Liver (tissue), 10 donors: ENCODE measurements at places on chromosomes 1 and 21.
A peak's percentile ranks its signal among the peaks of the same experiment; 100 is the strongest.

- no peak for DNase-seq
These were observed 6.7 kb downstream of the EPS8L3 start for GRCh38 chr1:109756848-109757521.

DNA sequence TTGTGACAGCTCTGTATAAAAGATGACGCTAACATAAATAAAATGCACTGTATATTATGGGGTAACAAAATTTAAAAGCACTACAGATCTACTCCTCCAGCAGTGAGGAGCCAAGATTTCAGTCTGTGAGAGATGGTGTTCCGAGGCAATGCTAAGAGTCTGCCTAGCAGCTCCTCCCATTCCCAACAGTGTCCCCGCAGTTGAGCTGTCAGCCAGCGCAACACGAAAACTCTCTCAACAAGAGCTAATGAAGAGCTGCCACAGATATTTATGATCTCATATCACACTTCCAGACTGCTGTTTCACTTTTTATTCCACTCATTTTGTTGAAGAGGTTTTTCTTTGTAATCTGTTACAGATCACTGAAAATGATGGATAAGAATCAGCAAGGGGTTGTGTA is 53.9 kb upstream of the ESRRG start:
- DNase-seq, result no peak

GRCh38 chr1:162627662-162628296 is 4.5 kb upstream of the DDR2 start:
- no peak for DNase-seq

DNA sequence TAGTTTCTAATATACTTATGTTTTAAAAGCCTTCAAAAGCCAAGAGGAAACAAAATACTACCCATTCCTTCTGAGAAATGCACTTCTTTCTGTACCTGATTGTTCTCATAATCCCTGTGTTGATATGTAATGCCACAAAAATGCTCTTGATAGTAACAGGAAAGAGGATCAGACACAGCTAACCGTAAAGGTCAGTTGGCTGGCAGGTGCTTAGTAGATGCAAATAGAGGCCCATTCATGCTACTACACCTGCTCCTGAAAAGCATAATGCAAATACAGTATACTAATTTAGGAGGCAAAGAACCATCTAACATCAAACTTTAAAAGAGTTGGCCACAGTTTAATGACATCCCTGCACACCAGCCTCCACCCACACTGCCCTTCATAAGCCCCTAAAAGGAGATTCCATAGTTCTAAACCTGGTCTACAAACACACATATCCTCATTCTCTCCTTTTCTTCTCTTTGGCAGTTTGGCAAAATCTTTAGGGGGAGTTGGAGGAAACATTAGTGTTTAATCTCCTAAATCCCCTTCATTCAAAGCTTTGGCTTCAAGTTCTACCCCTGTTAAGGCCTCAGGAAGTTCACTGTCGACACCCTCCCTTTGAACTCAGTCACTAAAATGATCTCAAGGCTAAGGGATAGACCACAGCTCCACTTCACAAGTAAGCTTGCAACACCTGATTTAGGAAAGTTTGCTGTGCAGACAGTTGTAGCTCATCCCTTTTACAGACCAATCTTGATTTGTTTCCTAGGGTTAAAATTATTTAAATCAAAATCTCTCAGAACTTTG is 2.9 kb upstream of the CD46 start:
- no peak for DNase-seq

GRCh38 chr1:245688536-245689453 is 534.0 kb downstream of the KIF26B start:
- no peak for DNase-seq

GRCh38 chr1:245458234-245458633 is 303.4 kb downstream of the KIF26B start:
- no peak for DNase-seq

DNA sequence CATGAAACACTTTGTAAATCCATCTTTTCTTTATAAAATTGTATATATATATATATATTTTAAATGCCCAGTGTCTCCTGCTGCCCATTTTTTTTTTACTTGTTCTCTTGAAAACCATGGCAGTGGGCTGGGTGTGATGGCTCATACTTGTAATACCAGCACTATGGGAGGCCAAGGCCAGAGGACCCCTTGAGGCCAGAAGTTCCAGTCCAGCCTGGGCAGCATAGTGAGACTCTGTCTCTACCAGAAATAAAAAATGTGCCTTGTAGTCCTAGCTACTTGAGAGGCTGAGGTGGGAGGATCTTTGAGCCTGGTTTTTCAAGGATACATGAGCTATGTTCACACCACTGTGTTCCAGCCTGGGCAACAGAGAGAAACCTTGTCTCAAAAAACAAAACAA is 62.2 kb downstream of the HS2ST1 start:
- no peak for DNase-seq

GRCh38 chr1:35499652-35500176 is 57.5 kb downstream of the KIAA0319L start:
- peak; percentile 38 for DNase-seq

DNA sequence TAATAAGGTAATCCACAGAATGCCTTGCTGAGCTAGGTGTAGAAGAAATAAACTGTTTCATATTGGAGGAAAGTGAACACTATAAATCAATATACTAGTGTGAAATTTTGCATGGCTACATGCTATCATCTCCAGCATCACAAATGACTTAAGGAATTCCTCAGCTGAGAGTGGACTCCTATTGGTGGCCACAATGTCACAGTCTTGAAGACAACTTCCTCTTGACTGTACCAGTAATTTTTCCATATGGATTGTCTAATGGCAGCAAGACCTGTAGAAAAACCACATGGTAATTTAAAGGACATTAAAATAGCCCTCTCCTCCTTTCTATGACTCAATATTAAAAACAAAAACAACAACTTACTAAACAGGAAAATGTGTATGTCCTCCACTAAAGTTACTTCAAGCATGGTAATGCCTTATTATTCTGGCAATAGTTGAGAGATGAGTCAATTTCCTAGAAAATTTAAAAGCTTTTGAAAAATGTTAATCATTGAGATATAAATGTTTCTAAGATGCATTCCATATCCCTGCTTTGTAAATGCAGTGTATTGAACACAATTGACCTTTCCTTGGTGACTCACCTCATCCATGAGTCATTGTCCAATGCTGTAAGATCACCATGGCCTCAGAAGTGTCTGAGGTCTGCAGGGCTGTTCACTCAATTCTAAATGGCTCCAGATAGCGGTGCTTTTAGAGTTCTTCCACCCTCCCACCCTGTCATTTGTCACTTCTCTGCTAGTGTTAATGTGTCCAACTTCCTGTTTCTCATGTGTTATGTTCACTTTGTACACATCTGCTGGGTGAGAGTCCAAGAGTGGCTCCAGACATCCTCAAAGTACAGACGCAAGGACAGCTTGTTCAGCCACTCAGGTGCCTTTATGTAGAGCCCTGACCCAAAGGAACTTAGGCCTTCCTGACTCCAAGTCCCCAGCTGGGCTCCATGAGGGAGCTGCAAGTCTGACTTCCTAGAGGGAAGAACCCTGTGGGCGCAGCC is 32.8 kb upstream of the DNASE2B start:
- no peak for DNase-seq

DNA sequence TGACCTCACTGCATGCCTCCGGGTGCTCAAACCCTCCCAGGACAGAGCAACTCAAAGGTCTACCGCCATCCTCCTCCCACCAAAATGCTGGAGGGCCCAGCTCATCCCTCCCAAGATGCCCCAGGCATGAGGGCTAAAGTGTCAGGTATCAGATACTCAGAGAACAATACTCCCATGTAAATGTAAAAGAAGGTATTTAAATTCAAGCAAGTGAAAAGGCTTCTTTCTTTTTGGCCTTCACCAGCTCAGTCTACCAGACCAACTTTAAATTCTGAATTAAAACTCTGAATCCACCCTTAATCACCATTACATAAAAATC is 3.0 kb downstream of the PARP1 start:
- DNase-seq, result no peak

DNA sequence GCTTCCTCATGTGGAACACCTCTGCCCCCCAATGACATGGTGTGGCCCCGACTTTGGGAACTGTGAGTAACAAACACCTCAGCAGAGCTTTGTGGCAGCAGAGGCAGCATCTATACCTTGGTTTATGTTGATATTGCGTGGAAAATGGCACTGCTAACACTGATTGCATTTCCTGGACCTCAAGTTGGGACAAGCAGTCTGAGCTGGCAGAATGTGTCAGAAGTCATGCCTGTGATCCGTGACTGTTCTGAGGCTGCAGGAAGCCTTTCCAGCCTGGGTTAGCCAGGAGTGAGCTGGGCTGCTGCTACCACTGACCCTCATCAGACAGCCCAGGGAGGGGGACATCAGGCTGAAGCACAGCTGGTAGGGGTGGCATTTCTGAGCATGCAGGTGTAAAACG is 268.5 kb downstream of the KCNJ6 start:
- DNase-seq, result no peak

GRCh38 chr21:45436351-45437065 is 31.5 kb downstream of the COL18A1 start:
- no peak for DNase-seq

GRCh38 chr1:230147253-230148125 is 80.5 kb downstream of the GALNT2 start:
- DNase-seq, result no peak

- DNase-seq, result no peak
These were observed 351.8 kb downstream of the NEGR1 start for GRCh38 chr1:71930511-71930910.

DNA sequence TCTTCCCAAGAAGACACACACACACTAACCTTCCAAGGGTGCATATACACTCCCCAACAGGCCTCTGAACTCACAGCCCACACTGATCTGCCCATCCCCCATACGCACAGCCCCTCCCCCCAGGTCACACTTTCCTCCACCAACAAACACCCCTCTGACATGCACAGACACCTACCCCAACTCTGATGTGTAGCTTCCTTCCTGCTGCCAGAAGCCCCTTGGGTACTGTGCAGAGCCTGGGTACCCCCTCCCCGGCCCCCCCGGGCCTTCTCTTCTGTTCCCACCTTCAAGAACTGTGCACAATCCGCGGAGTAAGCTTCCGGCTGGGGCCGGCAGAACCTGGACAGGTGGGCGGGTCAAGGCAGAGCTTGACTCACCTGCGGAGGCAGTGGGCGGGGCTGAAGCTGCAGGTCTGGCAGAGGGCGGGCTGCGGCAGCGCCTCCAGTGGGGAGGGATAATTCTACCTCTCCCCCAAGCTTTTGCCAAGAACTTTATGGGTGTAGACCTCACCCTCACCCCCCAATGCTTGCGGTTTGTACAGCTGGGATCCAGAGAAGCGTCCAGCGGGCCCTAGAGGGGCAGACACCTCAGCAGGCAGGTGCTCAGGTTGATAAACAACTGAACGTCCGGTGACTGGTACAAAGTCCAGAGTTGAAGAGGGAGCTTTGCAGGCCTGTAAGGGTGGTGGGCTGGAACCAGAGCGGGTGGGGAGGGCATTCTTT is at the start of gene C1orf210:
Gene C1orf210, minus strand, starts transcription at position 313 of the 722 bp plus-strand sequence. CDS start 2,311 bp downstream, outside the sequence.
- DNase-seq, result peak; percentile 54

GRCh38 chr1:70220517-70221237 is 503 bp upstream of the SRSF11 start:
- no peak for DNase-seq

DNA sequence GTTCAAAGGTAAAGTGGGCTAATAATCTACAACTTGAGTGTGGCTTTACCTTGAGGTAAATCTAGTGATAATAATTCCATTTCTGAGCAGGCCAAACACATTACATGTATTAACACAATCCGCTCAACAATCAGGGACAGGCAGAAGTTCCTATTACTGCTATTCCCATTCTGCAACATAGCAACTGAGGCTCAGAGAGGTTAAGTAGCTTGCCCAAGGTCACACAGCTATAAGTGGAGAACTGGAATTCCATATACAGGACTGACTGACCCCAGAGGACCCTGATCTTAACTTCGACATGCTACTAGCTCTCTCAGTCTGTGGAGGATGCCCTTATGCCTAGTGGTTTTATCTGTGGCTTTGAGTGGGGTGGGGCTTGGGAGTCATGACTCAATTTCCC is 110.1 kb downstream of the TRABD2B start:
- no peak for DNase-seq

DNA sequence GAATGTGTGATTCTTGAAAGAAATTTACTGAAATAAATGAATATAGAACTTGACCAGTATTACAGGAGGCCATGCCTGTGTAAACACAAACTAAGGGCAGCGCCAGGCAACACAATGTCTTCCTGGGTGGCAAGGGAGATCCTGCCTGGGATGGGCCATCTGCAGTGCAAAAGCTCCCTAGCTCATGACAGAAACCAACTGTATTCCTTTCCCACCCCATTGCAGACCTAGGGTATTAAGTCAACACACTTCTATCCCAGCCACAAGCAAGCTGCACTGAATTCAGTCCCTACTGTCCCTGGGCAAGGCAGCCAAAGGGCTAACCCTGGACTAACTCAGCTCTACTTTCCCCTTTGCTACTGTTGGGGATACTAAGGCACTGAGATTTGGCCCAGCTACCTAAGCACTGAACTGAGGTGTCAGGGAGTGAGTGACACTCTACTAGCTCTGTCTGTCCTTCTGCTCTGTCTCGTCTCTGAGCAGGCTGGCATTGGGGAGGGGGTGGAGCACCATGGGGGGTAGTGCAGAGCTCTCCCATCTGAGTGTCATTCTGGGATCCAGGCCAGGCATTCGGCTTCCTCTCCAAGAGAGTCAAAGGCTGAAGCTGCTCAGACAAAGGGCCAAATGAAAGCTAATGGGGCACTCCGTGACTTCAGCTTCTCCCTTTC is 2.5 kb downstream of the INKA2 start:
- no peak for DNase-seq

GRCh38 chr1:209323743-209324142 is 259.8 kb upstream of the CAMK1G start:
- DNase-seq, result no peak

GRCh38 chr1:29390491-29391361 is 154.4 kb downstream of the PTPRU start:
- DNase-seq, result peak; percentile 17
